ENCODE measurements at places on chromosomes 2 and 18.

- no peak for DNase-seq
Observed at GRCh38 chr2:119350311-119350998, 16.2 kb downstream of the C2orf76 start.

DNA sequence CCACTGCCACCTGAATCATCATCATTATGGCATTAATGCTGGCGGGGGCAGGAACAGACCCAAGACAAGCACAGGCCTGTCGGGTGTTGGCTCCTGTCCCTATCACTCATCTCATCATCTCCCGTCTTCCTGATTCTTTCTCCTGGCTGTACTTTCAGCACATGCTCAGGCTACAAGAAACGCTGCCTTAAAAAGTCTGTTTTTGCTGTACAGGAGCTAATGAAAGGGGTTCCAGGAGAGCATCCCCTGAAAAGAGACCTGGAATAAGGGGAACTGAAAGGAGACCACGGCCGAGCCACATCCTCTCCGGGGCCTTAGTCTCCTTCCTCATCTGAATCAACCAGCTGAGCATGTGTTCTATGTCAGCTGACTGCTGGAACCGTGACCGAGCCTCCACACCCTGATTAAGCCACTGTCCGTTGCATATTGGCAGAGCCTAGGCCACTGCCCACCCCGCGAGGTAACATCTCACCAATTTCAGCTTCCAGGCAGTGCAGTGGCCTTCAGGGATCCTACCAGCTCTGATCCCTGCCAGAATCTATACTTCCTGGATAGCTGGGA lies 62.6 kb downstream of the DNMT3A start:
- no peak for DNase-seq

- DNase-seq, result no peak
Observed at GRCh38 chr2:138536302-138536701, 34.7 kb downstream of the SPOPL start.

DNA sequence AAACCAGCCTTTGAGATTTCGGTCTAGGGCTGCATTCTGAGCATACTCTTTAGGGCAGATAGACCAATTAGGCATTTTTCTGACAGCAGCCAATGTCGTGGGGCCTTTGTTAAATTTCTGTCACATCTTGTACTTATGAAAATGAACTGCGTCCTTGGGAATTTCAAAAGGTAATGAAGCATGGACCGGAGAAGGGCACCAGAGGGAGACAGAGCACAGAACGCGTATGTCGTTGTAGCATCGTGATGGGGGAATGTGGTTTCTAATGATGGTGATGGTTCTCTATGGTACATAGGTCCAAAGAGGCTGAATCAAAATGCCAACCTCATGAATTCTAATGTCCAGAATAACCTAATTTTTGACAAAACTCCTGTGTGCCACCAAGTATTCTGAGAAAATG lies 483.9 kb upstream of the CRIM1 start:
- no peak for DNase-seq

- no peak for DNase-seq
Observed at GRCh38 chr2:102520009-102520408, 47.0 kb downstream of the SLC9A4 start.

- no peak for DNase-seq
Observed at GRCh38 chr2:197075754-197076337, 149.3 kb upstream of the PGAP1 start.

GRCh38 chr2:71299507-71299906 lies 32.1 kb upstream of the ZNF638 start:
- DNase-seq, result no peak

GRCh38 chr2:215489288-215489848 lies 53.5 kb upstream of the FN1 start:
- DNase-seq, result no peak

DNA sequence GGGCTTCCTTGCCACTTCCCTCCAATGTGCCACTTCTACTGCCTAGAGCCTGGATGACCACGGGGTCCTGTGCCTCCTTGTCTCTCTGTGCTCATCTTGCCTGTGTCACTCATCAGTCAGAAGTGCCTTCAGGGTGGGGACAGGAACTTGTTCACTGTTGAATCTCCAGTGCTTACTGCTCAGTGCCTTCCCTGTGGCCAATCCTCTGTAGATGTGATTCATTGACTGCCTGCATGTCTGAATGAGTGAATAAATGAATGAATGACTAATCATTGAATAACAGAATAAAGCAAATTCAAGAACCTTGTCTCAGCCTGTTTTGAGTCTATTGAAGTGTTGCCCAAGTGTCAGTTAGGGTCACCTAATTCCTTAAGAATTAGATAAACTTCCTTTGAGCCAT lies 42.3 kb upstream of the FAM136A start:
- no peak for DNase-seq

- no peak for DNase-seq
Observed at GRCh38 chr18:55300936-55301531, 287.0 kb downstream of the TCF4 start.

- DNase-seq, result no peak
Observed at GRCh38 chr18:78630981-78631510, 348.6 kb upstream of the SALL3 start.

GRCh38 chr18:14914121-14914520 lies 166.1 kb downstream of the ANKRD30B start:
- DNase-seq, result no peak

- no peak for DNase-seq
Observed at GRCh38 chr2:108594132-108594981, 60.1 kb downstream of the LIMS1 start.

GRCh38 chr2:219243291-219243761 lies 1.9 kb downstream of the GLB1L start:
- DNase-seq, result no peak

GRCh38 chr2:175621821-175622220 lies 380.2 kb downstream of the LNPK start:
- no peak for DNase-seq

- peak; percentile 58 for DNase-seq
Observed at GRCh38 chr2:96553176-96553956, 16.8 kb downstream of the ARID5A start.

DNA sequence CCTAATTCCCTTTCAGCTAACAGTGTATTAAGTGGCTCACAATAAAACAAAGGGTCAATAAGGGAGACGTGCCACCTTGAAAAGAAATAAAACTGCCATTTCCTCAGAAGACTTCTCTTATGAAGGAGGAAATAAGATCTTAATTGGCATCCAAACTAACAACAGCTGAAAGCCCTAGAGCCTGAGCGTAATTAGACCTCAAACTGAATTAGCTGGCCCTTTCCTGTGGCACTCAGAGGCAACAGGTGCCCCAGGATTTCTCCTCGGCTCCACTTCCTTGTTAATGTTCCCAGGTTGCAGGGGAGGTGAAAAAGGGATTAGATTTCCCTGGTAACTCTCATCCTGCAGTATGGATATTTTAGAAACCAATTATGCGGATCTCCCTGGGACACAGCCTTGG lies 804.3 kb downstream of the DCDC2C start:
- DNase-seq, result no peak

DNA sequence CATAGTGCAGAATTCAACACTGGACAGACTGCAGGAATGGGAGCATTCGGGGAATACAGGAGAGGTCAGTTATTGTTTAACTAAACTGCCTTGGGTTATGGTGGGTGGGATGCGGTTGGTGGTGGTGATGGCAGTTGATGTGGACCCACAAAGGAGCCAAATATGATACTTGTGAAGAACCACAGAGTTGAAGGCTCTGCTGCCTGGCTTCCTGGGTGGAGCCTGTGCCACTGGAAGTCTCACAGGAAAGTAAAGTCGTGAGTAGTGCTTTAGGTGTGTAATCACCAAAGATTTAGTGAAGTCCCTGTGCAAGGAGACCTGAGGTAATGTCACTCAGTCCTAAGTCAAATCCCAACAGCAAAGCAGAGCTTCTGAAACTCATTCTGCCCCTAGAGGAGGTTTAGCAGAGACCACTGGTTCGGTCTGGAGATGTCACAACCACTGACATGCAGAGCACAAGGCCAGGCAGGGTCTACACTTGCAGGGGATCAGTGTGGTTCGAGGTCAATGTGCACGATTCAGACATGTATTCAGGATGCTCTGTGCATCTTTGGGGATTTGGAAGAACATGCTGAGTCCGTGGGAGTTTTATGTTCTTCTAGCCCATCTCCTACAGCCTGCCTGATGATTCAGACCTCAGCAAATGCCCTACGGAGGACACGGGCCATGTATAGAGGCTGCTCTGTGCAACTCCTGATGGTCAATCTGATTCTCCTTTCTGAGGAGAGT lies 1150.9 kb downstream of the RPIA start:
- DNase-seq, result no peak

- no peak for DNase-seq
Observed at GRCh38 chr2:2636813-2637212, 305.7 kb upstream of the MYT1L start.

DNA sequence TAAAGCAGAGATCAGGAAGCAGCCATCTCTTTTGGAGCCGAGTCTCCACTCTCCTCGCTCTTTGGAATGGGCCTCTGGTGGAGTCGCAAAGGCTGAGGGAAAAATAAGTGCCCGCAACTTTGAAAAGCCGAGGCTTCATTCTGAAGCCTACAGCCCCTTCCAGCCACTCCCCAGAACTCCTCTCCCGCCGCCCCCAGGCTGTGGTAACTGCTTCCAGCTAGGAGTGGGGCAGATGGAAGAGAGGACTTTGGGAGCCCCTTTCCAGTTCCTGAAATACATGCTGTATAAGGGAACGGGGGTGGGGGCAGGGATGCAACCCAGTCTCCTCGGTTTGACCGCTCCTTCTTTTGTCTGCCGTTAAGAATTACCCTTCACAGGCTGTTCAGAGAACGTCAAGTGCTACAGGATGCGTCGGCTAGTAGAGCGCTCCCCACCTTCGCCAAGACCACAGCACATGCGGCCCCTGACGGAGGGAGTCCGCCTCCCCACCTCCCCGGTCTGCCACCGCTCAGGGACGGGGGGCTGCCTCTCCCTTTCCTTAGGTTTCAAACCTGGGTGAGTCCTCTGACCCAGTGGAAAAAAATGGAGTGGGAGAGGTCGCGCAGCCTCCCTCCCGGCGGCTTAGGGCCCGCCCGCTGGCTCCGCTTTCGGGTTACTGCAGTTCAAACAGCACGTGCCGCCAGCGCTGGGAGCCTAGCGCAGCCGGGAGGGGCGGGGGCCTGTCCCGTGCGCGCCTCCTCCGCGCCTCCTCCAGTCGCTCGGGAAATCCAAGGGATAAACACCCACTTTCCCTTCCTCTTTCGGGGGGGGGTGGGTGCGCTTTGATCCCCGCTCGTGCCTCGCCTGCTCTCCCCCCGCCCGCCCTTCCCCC lies 4.9 kb downstream of the CYP26B1 start:
- no peak for DNase-seq

DNA sequence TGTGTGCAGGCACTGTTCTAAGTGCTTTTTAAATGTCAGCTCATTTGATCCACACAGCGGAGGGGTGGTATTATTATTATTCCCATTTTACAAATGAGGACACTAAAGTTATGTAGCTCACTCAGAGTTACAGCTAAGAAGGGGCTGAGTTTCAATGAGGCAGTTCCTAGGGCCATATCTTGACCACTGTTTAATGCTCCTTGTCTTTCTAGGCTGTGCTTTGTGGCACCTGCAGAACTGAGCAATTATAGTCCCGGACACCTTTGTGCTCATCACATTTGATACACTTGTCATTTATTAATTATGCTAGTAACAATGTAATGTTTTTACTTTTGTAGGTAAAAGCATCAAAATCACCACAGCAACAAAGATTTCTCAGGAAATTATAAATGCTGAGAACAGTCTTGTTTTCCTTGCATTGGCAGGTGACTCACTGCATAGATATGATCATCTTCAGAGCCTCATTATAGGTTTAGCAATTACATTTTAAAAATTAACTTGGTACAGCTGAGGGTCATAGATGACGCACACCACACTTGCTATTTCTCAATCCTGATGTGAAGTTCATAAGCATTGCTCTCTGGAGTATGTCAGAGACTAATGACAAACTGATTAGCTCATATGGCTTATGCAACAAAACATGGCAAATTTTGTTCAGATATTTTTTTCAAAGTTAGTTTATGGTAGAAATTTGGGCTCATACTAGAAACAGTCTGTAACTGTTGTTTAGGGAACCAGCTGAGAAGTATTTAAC lies 366.8 kb downstream of the TGIF1 start:
- DNase-seq, result no peak

- DNase-seq, result peak; percentile 48
Observed at GRCh38 chr2:237662671-237663093, 35.3 kb downstream of the LRRFIP1 start.

DNA sequence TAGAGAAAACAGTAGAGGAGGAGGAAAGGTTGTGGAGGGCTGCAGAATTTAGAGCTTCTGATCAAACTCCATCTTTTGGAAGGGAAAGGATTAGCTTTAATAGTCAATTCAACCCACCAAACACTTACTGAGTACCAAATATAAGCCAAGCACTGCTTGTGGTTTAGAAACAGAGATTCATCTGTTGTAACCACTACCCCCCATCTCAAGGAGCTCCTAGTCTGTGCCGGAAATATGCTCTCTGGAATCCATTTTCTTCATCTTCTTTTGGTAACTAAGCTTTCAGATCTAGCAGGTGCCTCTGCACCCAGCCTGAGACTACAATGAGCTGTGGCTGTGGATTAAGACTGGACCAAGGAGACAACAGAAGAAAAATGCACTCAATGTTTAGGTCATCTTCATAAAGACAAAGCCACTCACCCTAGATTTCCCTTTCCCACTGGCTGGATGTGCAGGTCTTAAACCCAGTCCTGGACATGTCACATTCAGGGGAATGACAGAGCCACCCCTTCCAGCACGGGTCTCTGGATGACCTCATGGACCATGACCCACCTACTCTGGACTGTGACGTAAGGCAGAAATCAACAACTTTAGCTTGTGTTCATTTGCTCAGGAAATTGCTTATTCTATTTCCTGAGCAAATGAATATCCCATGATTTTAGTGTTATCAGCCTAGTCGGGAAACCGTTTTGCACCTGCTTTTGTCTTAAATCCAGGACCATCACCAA lies 52.9 kb downstream of the EPB41L3 start:
- DNase-seq, result no peak

DNA sequence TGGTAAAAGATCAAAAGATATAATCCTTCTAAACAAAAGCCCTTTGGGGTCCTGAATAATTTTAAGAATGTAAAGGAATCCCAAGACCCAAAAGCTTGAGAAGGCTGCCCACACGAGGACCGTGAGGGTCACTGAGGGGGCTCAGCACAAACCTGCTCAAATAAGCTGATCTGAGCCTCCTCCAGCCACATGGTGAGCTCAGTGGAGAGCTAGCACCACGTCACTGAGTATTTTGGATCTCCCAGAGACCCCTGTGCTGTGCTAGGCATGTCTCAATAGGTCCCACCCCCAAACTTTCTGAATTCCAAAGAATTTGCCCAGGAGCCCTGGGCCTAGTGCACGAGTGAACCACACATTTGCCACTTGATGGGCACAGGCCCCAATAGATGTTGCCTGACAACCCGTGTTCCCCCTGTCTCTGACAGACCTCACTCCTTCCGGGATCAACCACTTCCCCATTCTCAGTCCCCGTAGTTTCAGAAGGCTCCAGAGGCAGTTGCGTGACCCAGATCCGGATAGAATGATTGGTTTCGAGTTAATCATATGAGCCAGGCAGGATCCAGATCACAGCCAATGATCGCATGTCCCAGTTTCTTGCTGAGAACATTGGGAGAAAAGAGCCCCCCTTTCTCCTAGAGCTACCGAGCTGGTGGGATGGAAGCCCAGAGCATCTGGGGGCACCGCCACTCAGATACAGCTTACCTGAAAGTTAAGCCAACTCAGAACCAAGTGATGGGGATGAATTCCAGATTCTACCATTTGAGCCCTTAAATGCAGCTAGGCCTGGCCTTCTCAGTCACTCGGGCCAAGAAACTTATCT lies 203.8 kb downstream of the TNS1 start:
- no peak for DNase-seq

- DNase-seq, result no peak
Observed at GRCh38 chr18:23531912-23532311, 28.6 kb downstream of the RMC1 start.

GRCh38 chr2:235472443-235472842 lies 21.4 kb upstream of the AGAP1 start:
- DNase-seq, result no peak
